ENCODE measurements at places on chromosomes 7 and 10.

DNA sequence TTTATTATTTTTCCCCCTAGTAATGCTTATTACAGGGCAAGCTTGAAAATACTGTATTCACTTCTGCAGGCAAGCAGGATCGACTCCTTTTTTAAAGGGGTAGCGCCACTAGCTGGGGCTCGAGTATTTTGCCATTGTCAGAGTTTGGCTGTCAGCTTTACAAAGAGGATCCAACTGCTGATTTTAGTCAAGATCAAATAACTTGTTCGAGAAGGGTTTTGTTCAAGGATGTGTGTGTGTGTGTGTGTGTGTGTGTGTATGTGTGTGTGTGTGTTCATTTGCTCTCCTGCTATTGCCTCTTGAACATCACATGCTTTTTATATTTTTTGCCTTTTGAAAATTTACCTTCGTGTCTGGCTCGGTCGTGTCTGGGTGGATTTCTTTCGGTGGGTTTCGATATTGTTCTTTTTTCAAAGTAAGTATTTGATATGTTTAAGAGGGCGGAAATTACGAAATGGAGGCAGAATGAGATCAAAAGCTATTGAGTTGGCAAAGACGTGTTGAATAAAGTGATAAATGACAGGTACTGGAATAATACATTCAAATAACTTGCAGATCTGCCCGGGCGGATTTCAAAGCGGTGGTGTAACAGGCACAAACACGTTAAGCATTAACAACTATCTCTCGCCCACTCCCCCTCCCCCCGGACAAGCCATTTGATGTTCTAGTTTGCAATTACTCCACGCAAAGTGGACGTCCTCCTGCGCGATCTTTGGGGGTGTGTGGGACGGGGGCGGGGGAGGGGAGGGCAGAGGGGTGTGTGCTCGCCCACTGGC, 1.1 kb downstream of the ARID5B start:
- DNase-seq, result peak; percentile 44

DNA sequence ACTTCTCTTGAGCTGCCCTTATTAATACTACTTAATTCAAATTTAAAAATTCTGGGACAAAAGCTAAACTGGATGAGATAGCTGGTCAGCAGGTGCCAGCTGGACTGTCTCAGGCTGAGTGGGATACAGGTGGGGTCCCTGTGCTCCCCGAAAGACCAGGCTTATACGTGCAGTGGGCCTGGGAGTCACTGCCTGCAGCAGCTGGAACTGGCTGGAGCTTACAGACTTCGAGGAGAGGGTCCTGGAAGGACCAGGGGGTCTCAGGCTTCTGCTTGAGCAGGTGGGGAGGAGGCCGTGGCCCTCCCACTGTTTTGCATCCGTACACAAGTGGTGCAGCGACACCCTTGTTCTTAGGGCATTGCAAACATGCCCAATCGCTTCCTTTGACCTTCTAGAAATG, 203.7 kb downstream of the GLRX3 start:
- no peak for DNase-seq

DNA sequence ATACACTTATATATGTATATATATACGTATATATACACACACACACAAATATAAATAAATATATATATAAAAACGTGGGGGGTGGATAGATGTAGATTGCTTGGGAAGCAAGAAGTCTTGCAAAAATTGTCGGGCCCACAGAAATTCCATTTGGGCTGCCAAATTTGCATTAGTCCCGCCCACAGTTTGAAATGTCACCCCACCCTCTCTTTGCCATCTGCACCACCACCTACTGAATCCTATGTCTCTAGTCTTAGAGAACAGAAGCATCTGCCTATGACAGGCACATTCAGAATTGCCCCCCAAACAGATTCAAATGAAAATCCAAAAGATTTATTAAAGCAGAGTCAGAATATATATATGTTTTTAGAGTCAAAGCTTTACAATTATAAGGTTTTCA, 25.6 kb upstream of the CACNA2D1 start:
- DNase-seq, result peak; percentile 7

GRCh38 chr10:71694567-71694968, 25.0 kb downstream of the C10orf105 start:
- no peak for DNase-seq

DNA sequence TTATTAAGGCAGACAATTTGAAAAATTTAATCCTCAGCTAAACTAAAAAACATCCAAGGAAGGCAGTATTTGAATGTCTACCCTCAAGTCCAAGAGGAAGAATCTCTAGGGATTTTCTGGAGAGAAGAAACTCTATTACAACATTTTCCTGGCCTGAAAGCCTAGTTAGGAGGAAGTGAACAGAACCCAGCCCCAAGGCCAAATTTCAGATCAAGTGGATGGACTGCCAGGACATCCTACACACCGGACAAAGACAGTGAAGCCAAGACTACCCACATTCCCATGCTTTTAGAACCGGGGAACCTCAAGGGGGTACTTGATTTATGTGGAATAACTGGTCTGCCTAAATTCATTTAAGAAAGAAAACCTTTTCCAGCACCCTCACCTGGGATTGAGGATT, 108.9 kb upstream of the MEOX2 start:
- no peak for DNase-seq

DNA sequence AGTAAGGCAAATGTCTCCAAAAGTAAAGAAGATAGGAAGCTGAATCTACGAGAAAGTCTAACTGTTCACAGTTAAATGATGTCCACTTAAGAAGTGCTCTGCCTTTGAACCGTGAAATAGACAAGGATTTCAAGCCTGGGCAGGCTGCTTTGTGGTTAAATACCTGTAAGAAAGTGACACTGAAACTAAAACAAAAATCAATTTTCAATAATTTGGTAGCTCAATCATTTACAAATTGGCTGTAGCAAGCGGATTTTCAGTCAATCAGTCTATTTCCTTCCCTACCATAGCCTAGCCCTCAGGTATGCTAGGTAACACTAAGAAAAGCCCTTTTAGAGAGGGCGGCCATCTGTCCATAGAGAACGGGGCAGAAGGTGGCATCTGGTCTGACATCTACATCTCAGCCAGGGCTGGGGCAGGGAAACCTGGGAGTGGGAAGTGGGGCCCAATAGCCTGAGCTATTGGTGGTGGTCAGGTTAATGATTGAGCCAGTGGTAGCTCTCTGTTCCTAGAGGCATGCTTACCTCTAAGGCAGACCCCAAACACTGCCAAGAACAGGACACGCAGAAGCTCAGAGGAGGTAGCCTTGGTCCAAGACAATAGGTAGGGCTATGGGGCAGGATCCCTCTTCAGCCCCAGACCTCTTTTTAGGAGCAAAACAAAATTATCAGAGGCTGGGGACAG, 223.2 kb downstream of the CCSER2 start:
- DNase-seq, result no peak

DNA sequence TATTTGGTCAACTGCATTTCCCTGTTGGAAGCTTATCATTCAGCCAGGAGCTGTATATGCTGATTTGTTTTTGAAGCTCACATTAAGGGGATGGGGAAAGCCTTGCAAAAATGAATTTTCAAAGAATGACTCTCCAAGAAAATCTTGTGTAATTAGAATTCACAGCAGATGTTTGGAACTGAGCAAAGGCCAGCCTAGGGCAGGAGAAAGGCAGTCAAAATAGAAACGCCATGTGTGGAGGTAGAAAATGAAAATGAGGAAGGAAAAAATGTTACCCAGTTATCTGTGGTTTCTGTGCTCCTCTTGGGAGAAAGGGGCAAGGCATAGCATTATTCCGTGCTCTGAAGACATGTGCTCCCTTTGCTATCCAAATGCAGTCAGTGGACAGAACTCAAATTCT, 93.5 kb downstream of the NRP1 start:
- DNase-seq, result no peak

- no peak for DNase-seq
Measured at GRCh38 chr7:98807068-98808048, 62.5 kb downstream of the TMEM130 start.

DNA sequence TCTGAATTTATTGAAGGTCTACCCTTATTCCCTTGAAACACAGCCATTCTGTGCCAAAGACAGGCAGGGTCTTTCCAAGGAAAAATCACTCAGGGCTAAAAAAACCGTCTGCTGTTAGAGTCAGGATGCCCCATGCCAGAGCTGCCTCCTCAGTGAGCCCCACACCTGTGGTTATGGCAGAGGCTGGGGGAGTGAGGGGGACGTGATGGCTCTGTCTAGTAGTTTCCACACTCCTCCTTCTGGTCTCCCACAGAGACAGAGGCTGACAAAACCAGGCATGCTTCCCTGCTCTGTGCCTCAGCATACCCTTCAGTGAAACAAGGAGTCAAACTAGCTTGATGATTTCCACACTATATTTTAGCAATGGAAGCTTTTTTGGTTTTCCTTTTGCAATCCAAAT, 112.0 kb upstream of the AGK start:
- no peak for DNase-seq

DNA sequence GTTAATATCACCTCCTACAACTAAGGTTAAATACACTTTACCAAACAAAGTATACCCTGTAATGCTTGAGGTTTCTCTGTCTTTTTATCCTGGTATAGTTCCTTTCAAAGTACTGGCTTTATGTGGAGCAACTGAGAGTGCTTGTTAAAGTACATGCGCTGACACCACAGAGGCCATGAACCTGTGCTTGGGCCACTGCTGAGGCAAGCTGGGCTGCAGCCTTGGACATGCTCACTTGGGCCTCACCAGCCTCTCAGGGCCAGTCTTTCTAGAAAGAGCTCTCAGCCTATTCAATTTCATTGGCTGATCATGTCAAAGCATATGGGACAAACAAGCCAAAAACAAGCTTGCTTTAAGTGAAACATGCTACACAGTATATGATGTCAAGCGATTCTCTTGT, 126.1 kb upstream of the DNAJB12 start:
- DNase-seq, result no peak

Data from NCI-H524 (cell line).